ENCODE measurements at places on chromosomes 5 and 9.

DNA sequence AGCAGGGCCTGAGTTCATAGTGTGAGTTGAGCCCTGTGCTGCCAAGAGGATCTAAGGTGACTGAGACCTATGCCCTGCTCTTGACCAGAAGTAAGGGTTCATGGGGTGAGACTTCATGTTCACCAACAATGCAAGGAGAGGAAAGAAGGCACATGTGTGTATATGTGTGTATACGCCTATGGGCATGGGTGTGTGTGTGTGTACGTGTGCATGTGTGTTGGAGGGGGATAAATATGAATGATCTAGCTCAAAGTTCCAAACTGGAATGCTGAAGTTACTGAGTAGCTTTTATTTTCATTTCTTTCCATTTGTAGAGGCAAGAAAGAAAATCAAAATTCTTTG lies 25.6 kb upstream of the HAND1 start:
- DNase-seq, result no peak

DNA sequence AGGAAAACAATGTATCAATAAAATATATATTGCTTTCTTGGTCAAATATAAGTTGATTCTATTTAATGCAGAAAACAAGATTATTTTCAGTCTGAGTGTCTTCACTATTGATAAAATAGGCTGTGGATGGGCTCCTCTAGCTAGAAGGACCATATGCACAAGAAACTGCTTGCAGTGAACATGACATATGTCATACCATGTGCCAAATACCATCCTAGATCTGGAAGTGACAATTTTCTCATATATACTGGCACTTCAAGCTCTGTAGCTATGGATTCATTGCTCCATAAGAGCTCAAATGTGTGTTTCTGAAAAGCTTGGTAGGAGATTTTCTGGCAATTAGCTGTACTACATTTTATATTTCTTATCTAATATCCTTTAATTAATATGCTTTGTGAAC lies 95.6 kb upstream of the CDH6 start:
- no peak for DNase-seq

DNA sequence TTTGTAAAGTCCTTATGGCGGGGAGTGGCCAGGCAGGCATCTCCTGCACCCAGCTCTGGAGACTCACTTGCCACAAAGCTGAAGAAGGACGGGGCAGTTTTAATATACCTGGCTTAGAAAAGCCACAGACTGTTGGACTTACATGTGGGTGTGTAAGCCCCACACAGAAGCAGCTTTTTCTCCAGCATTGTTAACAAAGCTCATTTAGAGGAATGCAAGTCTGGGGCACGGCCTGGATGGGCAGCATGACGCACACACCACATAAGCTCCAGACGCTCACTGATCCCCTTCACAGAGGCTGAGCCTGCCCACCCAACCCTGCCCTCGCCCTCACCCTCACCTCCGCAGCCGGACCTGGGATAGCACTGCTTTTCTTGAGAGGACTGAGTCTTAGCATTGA lies 58.0 kb upstream of the PDE8B start:
- no peak for DNase-seq

- DNase-seq, result no peak
Measured at GRCh38 chr5:148746826-148747535, 79.4 kb upstream of the ADRB2 start.

- DNase-seq, result no peak
Measured at GRCh38 chr5:143431789-143432188, 28.3 kb upstream of the NR3C1 start.

DNA sequence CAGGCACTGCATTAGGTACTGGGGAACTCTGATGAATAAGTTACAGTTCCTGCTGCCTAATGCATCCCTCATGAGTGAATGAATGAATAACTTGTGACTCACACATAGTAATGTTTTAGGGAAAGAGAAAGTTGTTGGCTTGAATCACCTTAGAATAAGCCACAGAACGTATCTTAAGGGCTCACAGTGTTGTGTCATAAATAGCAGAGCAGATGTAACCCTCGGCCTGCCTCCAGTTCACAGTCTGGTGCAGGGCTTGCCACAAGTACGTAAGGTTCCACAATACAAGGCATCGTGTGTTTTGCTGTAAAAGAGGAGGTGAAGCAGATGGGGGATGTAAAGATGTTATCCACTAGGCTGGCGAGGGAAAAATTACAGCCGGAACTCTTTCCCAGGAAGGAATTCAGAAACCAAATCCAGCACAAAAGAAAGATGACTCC lies 218.7 kb downstream of the TRPM3 start:
- DNase-seq, result peak; percentile 27
